ENCODE measurements at places on chromosomes 5 and 9.

DNA sequence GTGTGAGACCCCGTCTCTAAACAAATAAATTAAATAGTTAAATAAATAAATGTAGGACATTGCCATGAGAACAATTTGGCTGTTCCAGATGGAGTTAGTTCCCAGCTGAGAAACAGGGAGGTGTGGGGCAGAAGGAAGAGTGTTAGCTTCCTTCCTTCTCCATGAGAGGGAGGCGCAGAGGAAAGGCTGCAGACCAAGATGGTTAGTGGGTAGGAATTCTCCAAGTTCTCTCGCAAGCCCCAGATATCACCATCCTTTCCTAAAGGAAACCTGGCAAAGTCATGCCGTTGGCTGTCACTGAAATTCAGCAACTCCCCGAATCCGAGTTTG is 33.1 kb upstream of the RAB14 start:
- DNase-seq, result no peak

DNA sequence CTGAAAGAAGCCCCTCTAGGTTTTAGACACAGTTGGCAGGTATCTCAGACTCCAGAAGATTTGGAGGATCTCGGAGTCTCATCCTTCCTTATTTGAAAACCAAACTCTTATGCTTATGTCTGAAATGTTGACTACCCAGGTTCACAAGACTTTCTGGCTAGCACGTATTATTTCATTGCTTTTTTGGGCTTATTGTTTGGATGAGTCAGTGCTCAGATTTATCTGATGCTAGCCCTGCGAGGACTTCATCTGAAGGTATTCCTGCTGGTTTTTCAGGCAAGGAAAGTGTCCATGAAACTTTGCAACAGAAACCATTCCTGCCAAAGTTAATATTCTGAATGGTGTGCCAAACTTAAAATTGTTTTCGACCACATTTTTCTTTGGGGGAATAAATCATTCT is 8.5 kb downstream of the OSTF1 start:
- DNase-seq, result no peak

DNA sequence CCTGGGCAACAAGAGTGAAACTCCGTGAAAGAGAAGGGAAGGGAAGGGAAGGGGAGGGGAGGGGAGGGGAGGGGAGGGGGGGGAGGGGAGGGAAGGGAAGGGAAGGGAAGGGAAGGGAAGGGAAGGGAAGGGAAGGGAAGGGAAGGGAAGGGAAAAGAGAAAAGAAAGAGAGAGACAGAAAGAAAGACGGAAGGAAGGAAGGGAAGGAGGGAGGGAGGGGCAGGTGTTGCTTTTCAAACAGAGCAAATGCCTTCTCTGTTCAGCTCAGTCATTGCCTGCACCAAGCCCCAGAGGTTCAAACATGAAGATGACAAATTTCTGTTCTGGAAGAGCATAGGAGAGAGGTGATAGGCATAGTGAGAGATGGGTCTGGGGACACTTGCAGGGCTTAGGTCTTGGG is 330.0 kb downstream of the DRD1 start:
- DNase-seq, result no peak

GRCh38 chr5:86760661-86761060 is 142.9 kb downstream of the COX7C start:
- DNase-seq, result no peak

All from DND-41 (cell line).